ENCODE measurements at places on chromosomes 5 and 9.

- no peaks in the 10 kb centered on the region for H3K36me3 ChIP-seq
- H3K4me3 ChIP-seq = peak overlapping the region; percentile 8
- H3K27ac ChIP-seq = peak overlapping the region; percentile 43
Measured at GRCh38 chr5:81842795-81843398, 92.0 kb upstream of the SSBP2 start.

- no peaks in the 10 kb centered on the region for H3K27me3 ChIP-seq
- H3K27ac ChIP-seq = no peak overlapping the region
- DNase-seq = no peak
Measured at GRCh38 chr5:121199216-121199999, 652.3 kb upstream of the FTMT start.

DNA sequence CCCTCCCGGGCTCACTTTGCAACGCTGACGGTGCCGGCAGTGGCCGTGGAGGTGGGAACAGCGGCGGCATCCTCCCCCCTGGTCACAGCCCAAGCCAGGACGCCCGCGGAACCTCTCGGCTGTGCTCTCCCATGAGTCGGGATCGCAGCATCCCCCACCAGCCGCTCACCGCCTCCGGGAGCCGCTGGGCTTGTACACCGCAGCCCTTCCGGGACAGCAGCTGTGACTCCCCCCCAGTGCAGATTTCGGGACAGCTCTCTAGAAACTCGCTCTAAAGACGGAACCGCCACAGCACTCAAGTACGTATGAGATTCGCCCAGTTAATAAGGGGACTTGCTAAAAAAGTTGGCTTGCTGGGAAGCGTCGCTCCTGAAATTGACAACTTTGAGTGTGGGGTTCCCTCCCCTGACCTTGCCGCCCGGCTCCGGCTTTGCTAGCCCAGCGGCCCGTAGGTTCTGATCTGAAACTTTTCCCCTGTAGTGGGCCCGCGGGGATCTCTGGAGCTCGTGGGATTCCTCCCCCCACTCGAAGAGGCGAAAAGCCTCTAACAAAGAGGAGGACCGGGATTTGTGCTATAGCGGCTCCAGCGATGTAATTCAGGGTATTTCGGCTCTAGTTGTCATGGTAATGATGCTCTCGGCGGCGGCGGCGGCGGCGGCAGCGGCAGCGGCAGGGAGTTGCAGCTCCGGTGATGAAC, 572 bp downstream of the NR4A3 start:
- no peak for DNase-seq
- peaks cover 9% of the 10 kb centered on the region for H3K4me1 ChIP-seq
- peak overlapping the region; percentile 90 for H3K4me3 ChIP-seq

GRCh38 chr5:65722575-65723403, 784 bp downstream of the NLN start:
- peak; percentile 20 for DNase-seq
- peak overlapping the region; percentile 90 for H3K4me3 ChIP-seq
- H3K27ac ChIP-seq = peak overlapping the region; percentile 83
- H3K4me1 ChIP-seq = no peaks in the 10 kb centered on the region
- H3K27me3 ChIP-seq = no peaks in the 10 kb centered on the region

GRCh38 chr9:36748322-36748899, 175.7 kb downstream of the MELK start:
- no peak overlapping the region for H3K27ac ChIP-seq
- H3K27me3 ChIP-seq = peaks cover 30% of the 10 kb centered on the region
- no peaks in the 10 kb centered on the region for H3K36me3 ChIP-seq
- DNase-seq = no peak

DNA sequence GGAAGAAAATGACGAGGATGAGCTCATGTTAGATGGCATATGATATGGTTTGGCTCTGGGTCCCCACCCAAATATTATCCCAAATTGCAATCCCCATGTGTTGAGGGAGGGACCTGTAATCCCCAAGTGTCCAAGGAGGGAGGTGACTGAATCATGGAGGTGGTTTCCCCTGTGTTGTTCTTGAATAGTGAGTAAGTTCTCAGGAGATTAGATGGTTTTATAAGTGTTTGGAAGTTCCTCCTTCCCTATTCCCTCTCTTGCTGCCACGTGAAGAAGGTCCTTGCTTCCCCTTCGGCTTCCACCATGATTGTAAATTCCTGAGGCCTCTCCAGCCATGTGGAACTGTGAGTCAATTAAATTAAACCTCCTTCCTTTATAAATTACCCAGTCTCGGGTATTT, 10.1 kb downstream of the EDIL3 start:
- peaks cover 2% of the 10 kb centered on the region for H3K4me1 ChIP-seq
- H3K27me3 ChIP-seq = no peaks in the 10 kb centered on the region
- no peak overlapping the region for H3K4me3 ChIP-seq
- H3K36me3 ChIP-seq = no peaks in the 10 kb centered on the region
- no peak for DNase-seq

GRCh38 chr9:113682297-113682771, 193.8 kb upstream of the ZNF618 start:
- H3K36me3 ChIP-seq = peaks cover 3% of the 10 kb centered on the region
- peak; percentile 66 for DNase-seq
- H3K27me3 ChIP-seq = peaks cover 77% of the 10 kb centered on the region
- no peaks in the 10 kb centered on the region for H3K4me1 ChIP-seq
- no peak overlapping the region for H3K4me3 ChIP-seq

- no peaks in the 10 kb centered on the region for H3K4me1 ChIP-seq
- no peak overlapping the region for H3K27ac ChIP-seq
- no peaks in the 10 kb centered on the region for H3K36me3 ChIP-seq
- H3K27me3 ChIP-seq = no peaks in the 10 kb centered on the region
Measured at GRCh38 chr5:167268337-167268736, 1023.1 kb upstream of the WWC1 start.

DNA sequence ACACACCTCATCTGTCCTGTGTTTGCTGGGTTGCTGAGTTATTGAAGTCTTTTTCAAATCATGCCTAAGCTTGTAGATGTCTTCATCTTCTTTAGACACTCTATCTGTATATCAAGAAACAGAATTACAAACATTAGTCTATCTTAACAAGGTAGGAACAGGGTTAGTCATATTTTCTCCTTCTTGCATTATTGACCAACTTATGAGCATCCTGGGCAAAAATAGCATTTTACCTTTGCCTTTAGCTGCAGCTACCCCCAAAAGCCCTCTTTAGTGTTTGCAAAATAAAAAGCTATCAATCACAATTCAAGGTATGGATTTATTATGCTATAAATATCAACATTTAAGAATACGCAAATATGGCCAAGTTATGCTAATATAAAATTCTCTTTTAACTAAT, 3.4 kb downstream of the PLK2 start:
- peak overlapping the region; percentile 76 for H3K4me3 ChIP-seq
- DNase-seq = no peak
- no peaks in the 10 kb centered on the region for H3K27me3 ChIP-seq
- peaks cover 39% of the 10 kb centered on the region for H3K4me1 ChIP-seq

- no peak overlapping the region for H3K27ac ChIP-seq
- no peak overlapping the region for H3K4me3 ChIP-seq
- DNase-seq = no peak
- no peaks in the 10 kb centered on the region for H3K36me3 ChIP-seq
- no peaks in the 10 kb centered on the region for H3K4me1 ChIP-seq
Measured at GRCh38 chr5:169213479-169213878, 87.5 kb downstream of the SLIT3 start.

GRCh38 chr9:3980771-3981170, 319.1 kb downstream of the GLIS3 start:
- H3K4me1 ChIP-seq = peaks cover 8% of the 10 kb centered on the region
- H3K27ac ChIP-seq = no peak overlapping the region
- no peak overlapping the region for H3K4me3 ChIP-seq
- H3K36me3 ChIP-seq = no peaks in the 10 kb centered on the region
- DNase-seq = no peak

DNA sequence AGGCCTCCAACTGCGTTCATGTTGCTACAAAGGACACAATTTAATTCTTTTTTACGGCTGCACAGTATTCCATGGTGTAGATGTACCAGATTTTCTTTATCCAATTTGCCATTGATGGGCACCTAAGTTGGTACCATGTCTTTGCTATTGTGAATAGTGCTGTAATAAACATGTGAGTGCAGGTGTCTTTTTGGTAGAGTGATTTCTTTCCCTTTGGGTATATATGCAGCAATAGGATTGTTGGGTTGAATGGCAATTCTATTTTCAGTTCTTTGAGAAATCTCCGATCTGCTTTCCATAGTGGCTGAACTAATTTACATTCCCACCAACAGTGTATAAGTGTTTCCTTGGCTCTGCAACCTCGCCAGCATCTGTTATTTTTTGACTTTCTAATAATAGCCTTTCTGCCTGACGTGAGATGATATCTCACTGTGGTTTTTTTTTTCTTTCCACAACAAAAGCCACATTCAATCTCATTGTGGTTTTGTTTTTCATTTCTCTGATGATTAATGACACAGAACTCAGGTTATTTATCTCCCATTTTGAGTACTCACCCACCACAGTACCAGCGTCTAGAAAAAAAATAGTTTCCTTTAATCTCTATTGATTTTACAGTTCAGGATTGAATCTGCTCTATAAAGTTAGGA, 21.9 kb downstream of the ARRDC3 start:
- no peak overlapping the region for H3K4me3 ChIP-seq
- no peaks in the 10 kb centered on the region for H3K36me3 ChIP-seq
- DNase-seq = no peak
- peak overlapping the region; percentile 30 for H3K27ac ChIP-seq
- peaks cover 27% of the 10 kb centered on the region for H3K4me1 ChIP-seq

GRCh38 chr5:4575608-4576007, 564.5 kb upstream of the ADAMTS16 start:
- no peak for DNase-seq
- H3K27ac ChIP-seq = no peak overlapping the region
- H3K27me3 ChIP-seq = no peaks in the 10 kb centered on the region
- H3K36me3 ChIP-seq = no peaks in the 10 kb centered on the region
- no peaks in the 10 kb centered on the region for H3K4me1 ChIP-seq
- no peak overlapping the region for H3K4me3 ChIP-seq

- no peak overlapping the region for H3K27ac ChIP-seq
- H3K36me3 ChIP-seq = no peaks in the 10 kb centered on the region
- H3K27me3 ChIP-seq = no peaks in the 10 kb centered on the region
- H3K4me3 ChIP-seq = no peak overlapping the region
- no peaks in the 10 kb centered on the region for H3K4me1 ChIP-seq
- no peak for DNase-seq
Measured at GRCh38 chr5:55591686-55592085, 56.9 kb upstream of the PLPP1 start.

DNA sequence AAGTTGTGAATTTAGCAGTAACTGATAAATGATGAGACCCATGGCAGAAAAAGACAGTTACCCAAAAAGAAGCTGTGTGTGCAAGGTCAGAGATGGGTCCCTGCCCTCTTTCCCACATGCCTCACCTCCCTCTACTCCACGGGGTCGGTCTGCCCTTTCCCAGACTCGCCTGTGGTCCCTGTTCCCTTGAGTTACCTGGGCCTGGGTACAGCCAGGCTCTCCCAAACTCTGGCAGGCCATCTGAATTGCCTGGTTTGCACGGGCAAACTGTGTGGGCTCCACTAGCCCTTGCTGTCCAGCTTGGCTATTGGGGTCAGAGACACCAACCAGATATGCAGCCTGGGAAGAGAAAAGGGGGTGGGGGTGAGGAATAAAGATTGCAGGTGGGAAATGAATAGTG, 18.4 kb upstream of the TPM2 start:
- no peaks in the 10 kb centered on the region for H3K4me1 ChIP-seq
- no peak overlapping the region for H3K27ac ChIP-seq
- H3K36me3 ChIP-seq = peaks cover 32% of the 10 kb centered on the region
- H3K4me3 ChIP-seq = no peak overlapping the region

DNA sequence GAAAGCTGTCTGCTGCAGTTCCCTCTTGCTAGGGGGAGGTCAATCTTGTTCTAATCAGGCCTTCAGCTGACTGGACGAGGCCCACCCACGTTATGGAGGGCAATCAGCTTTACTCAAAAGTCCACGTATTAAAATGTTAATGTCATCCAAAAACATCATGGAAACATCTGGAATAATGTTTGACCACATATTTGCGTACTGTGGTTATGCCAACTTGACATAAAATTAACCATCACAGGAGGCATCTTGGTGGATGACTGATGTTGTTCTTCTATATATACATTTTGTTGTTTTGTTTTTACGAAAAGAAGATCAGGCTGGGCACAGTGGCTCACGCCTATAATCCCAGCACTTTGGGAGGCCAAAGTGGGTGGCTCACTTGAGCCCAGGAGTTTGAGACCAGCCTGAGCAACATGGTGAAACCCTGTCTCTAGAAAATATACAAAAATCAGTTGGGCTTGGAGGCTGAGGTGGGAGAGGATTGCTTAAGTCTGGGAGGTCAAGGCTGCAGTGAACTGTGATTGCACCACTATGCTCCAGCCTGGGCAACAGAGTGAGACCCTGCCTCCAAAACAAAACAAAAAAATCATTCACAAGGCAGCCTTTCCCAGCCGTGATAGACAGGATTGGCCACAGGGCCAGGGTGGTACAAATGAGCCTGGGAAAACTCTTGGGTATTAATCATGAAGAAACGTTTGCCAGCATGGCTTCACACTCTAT, 33.8 kb upstream of the PRXL2C start:
- no peak overlapping the region for H3K4me3 ChIP-seq
- no peaks in the 10 kb centered on the region for H3K27me3 ChIP-seq
- H3K36me3 ChIP-seq = no peaks in the 10 kb centered on the region
- H3K4me1 ChIP-seq = no peaks in the 10 kb centered on the region
- no peak for DNase-seq
- H3K27ac ChIP-seq = no peak overlapping the region

DNA sequence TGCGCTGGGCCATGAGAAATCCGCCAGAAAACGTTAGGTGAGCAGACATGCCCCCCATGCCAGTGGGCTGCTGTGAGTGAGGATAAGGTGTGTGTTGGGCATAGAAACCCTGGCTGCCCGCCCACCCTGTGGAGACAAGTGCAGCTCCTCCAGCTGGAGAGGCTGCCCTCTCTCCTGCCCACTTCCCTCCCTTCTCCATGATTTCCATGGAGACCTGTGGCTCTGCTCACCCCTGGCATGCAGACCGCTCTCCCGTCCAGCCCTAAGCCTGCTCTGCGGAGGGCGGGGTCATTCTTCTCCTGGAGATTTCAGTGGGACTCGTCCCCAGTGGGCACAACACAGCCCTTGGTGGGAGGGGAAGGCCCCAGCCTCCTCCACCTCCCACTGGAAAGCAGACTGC, 133.0 kb upstream of the FAM120A start:
- no peak overlapping the region for H3K4me3 ChIP-seq
- no peaks in the 10 kb centered on the region for H3K27me3 ChIP-seq
- H3K36me3 ChIP-seq = no peaks in the 10 kb centered on the region
- no peak for DNase-seq

DNA sequence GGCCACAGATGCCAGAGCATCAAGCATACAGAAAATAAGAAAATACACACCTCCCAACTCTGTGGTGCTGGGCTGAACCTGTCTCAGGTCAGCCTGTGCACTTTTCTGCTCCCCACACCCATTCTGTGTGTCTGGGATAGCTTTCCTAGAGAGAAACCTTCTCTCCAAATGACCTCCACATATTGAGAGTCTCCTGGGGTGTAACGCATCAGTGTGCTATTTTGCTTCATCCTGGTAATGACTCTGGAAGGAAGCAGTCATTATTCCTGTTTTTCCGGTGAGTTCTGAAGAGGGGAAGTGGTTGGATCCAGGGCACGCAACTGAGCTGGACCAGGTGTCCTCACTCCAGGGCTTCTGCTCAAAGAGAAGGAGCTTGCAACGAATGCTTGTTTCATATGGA, 73.2 kb upstream of the SH3PXD2B start:
- H3K4me3 ChIP-seq = no peak overlapping the region
- no peak overlapping the region for H3K27ac ChIP-seq
- DNase-seq = no peak
- H3K27me3 ChIP-seq = peaks cover 100% of the 10 kb centered on the region
